ENCODE measurements at places on chromosomes 5 and 9.
A peak's percentile ranks its signal among the peaks of the same experiment; 100 is the strongest.

- no peak overlapping the region for H3K27ac ChIP-seq
- no peaks in the 10 kb centered on the region for H3K4me1 ChIP-seq
- H3K4me3 ChIP-seq, result no peak overlapping the region
Observed at GRCh38 chr9:131046581-131047202, 37.7 kb downstream of the LAMC3 start.

DNA sequence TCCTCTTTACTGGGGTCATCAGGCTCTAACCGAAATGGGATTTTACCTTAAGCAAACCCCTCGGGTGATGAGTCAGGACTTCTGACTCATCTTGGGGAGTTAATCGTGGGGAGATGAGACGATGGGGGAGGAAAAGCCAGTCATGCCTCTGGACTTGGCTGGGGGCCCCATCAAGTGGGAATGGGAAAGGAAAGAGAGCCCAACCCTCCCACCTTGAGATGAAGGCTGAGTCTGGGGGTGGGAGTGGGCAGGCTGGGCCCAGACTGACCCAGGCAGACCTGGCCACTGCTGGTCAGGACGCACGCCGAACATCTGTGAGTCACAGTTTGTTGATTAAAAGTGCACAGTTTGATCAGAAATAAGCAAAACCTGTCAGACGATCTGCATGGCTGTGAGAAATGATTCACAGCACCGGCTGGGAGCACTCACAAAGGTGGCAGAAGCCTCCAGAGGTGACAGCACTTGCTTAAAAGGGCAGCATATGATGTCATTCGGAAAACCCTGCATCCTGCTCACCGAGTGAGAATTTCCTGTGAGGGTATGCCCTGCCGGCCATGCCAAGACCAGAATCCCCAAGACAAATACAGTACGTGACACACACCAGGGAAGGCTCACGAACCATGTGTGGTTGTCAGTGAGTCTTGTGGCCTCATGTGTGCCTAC is 50.0 kb upstream of the SLC25A51 start:
- DNase-seq, result no peak
- peaks cover 22% of the 10 kb centered on the region for H3K36me3 ChIP-seq
- H3K4me1 ChIP-seq, result peaks cover 75% of the 10 kb centered on the region
- no peak overlapping the region for H3K4me3 ChIP-seq

GRCh38 chr9:8917956-8918739 is 1118.6 kb upstream of the DMAC1 start:
- H3K27me3 ChIP-seq, result no peaks in the 10 kb centered on the region
- no peak overlapping the region for H3K27ac ChIP-seq
- DNase-seq, result no peak

- DNase-seq, result peak; percentile 70
- peaks cover 19% of the 10 kb centered on the region for H3K4me1 ChIP-seq
- H3K27me3 ChIP-seq, result peaks cover 98% of the 10 kb centered on the region
- no peak overlapping the region for H3K27ac ChIP-seq
- H3K36me3 ChIP-seq, result no peaks in the 10 kb centered on the region
- H3K4me3 ChIP-seq, result peak overlapping the region; percentile 64
Observed at GRCh38 chr5:140926443-140927227, 536 bp downstream of the PCDHAC1 start.

DNA sequence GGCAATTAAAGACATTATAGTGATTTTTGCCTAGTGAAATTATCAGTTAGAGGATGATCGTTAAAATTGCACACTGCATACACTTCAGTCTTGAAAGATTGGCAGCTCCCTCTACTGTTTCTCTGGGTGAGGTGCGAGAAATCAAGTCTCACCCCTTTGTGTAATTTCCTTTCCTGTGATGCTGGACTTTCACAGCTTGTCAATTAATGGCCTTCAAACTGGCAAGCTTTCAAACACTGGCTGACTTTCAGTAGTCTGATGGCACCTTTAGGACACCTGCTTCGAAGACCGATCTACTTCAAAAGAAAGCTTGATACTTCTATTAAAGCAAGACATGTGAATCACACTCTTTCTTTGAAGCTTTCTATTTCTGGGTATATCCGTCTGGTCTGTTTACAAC is 706.7 kb upstream of the PTPRD start:
- DNase-seq, result no peak
- H3K4me1 ChIP-seq, result no peaks in the 10 kb centered on the region
- H3K36me3 ChIP-seq, result no peaks in the 10 kb centered on the region
- no peak overlapping the region for H3K4me3 ChIP-seq
- H3K27ac ChIP-seq, result no peak overlapping the region

DNA sequence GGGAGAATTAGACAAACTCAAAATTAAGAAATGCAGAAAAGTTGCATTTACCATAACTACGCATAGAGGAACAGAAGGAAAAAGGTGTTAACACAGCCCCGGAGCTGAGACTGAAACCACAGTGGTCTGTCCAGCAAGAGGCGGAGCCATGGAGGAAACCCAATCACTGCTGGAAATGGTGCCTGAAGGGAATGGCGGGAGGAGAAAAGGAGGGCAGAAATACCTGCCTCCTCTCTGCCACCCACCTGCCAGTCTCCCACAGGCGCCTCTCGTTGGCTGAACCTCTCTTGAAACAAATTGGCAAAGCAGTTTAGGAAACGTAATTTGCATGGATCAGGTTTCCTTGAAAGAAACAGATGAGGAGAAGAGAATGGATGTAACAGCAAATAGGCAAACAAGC is 9.7 kb upstream of the PRKACG start:
- no peaks in the 10 kb centered on the region for H3K27me3 ChIP-seq
- no peak overlapping the region for H3K4me3 ChIP-seq
- DNase-seq, result no peak
- peaks cover 5% of the 10 kb centered on the region for H3K4me1 ChIP-seq
- no peaks in the 10 kb centered on the region for H3K36me3 ChIP-seq
- no peak overlapping the region for H3K27ac ChIP-seq

- H3K4me1 ChIP-seq, result no peaks in the 10 kb centered on the region
- DNase-seq, result no peak
- no peak overlapping the region for H3K4me3 ChIP-seq
- H3K36me3 ChIP-seq, result no peaks in the 10 kb centered on the region
- no peak overlapping the region for H3K27ac ChIP-seq
Observed at GRCh38 chr5:173564106-173564505, 52.3 kb downstream of the BOD1 start.

GRCh38 chr5:68343421-68343826 is 127.9 kb downstream of the PIK3R1 start:
- peak overlapping the region; percentile 78 for H3K27ac ChIP-seq
- H3K4me3 ChIP-seq, result no peak overlapping the region
- peak; percentile 18 for DNase-seq
- no peaks in the 10 kb centered on the region for H3K36me3 ChIP-seq
- H3K27me3 ChIP-seq, result no peaks in the 10 kb centered on the region

GRCh38 chr5:32233696-32234447 is 59.8 kb upstream of the GOLPH3 start:
- H3K27ac ChIP-seq, result peak overlapping the region; percentile 21
- DNase-seq, result no peak
- peaks cover 32% of the 10 kb centered on the region for H3K4me1 ChIP-seq
- H3K4me3 ChIP-seq, result no peak overlapping the region
- no peaks in the 10 kb centered on the region for H3K27me3 ChIP-seq

DNA sequence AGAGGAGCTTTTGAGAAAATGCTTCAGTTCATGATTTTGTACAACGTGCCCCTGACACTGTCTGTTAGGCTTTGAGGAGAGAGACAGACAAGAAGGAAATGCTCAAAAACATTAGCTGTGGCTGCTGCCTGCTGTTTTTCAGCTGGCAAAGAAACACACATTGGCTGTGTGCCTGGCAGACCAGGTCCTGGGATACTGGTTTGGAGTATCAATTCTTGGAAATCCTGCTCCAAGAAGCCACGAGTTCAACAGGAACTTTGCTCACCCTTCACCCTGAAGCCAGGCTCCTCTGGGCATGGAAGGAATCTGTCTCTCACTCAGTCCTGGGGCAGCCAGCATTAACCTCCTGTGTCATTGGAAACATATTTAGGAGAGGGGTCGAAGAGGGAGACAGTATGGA is 245.5 kb downstream of the AUH start:
- no peak overlapping the region for H3K4me3 ChIP-seq
- no peaks in the 10 kb centered on the region for H3K36me3 ChIP-seq
- no peaks in the 10 kb centered on the region for H3K27me3 ChIP-seq
- no peak for DNase-seq
- no peak overlapping the region for H3K27ac ChIP-seq

DNA sequence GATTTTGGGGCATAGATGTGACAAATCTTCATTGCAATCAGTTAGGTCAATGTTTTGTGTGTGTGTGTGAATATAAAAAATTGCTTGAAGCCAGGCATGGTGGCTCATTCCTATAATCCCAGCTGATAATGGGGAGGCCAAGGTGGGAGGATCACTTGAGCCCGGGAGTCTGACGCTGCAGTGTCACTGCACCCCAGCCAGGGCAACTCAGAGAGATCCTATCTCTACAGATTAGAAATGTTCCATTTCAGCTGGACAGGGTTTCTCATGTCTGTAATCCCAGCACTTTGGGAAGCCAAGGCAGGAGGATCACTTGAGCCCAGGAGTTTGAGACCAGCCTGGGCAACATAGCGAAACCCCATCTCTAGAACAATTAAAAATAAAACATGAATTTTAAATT is 11.5 kb downstream of the OR2V2 start:
- no peak overlapping the region for H3K4me3 ChIP-seq
- peaks cover 22% of the 10 kb centered on the region for H3K4me1 ChIP-seq
- H3K27me3 ChIP-seq, result peaks cover 28% of the 10 kb centered on the region
- DNase-seq, result no peak
- H3K27ac ChIP-seq, result no peak overlapping the region

DNA sequence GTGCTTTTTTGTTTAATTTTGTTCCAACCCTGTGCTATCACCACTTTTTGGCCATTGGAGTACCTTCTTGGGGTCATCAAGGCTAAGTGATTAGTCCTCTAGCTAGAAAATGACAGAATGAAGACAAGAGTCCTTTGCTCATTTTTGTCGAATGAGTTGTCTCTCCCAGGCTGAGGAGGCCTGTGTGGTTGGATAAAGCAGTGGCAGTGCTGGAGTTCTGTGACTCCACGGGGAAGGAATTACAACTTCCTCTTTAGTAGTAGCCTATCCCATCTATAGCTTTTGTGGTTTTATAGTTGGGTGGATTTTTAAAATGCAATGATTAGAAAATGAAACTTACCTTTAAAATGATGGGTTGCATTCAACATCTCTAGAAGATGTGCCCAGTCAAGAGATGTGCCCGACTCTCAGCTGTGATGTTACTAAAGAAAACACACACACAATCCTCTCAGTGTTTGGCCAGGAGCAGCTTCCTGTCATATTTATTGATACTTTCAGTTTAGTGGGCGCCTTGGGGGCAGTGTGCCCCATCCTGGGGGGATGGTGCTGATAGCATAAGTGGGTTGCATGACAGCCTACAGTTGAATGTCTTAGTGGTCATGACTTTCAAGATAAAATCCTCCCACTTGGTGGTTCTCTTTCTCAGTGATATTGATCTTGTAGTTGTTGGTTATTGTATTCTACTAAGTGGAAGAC is 11.9 kb downstream of the OTULINL start:
- no peaks in the 10 kb centered on the region for H3K36me3 ChIP-seq
- no peak overlapping the region for H3K27ac ChIP-seq
- H3K4me1 ChIP-seq, result no peaks in the 10 kb centered on the region
- peaks cover 3% of the 10 kb centered on the region for H3K27me3 ChIP-seq

GRCh38 chr9:101376111-101376848 is 8.5 kb downstream of the BAAT start:
- H3K36me3 ChIP-seq, result no peaks in the 10 kb centered on the region
- no peaks in the 10 kb centered on the region for H3K27me3 ChIP-seq
- no peak for DNase-seq
- H3K27ac ChIP-seq, result no peak overlapping the region
- H3K4me1 ChIP-seq, result no peaks in the 10 kb centered on the region
- no peak overlapping the region for H3K4me3 ChIP-seq

GRCh38 chr5:14242447-14242846 is 99.3 kb downstream of the TRIO start:
- peaks cover 99% of the 10 kb centered on the region for H3K4me1 ChIP-seq
- no peaks in the 10 kb centered on the region for H3K36me3 ChIP-seq
- no peak for DNase-seq
- H3K27me3 ChIP-seq, result no peaks in the 10 kb centered on the region

DNA sequence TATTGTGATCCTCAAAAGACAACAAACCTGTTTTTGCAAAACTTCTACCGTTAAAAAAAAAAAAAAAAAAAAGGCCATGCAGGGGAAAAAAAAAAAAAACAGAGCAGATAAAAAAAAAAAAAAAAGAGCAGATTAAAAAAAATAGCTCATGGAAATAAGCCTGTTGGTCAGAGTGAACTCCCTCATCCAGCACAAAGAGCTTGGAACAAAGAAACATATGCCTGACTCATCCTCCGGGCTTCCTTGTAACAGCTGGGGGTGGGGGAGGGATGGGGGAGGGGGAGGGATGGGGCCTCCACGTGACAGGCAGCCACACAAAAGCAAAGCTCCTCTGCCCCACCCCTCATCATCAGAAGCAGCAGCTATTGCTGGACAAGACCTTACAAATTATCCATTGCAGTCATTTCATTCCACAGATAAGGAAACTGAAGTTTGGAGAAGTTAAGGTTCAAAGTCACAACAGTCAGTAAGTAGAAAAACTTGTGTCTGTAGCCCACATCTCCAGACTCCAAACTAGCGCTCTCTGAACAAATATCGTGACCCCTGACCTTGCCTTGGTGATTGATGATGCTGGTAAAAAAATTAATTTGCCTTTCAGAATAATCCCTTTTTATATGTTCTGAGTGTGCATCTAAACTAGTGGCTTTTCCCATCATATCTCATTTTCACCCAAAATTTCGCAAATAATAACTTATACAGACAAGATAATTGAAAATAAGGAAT is 38.9 kb downstream of the SLC35D2 start:
- H3K36me3 ChIP-seq, result peaks cover 33% of the 10 kb centered on the region
- H3K4me1 ChIP-seq, result peaks cover 27% of the 10 kb centered on the region
- DNase-seq, result peak; percentile 19
- peak overlapping the region; percentile 68 for H3K27ac ChIP-seq
- no peak overlapping the region for H3K4me3 ChIP-seq

DNA sequence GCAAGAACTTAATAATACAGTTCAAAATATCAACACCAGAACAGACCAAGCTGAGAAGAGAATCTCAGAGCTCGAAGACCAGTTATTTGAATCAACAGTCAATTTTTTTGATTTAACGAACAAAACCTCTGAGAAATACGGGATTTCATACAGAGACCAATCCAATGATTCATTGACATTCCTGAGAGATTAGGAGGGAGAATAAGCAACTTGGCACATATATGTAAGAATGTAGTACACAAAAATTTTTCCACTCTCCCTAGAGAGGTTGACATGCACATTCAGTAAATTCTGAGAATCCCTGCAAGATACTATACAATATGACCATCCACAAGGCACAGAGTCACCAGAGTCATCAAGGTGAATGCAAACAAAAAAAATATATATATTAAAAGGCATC is 1577.3 kb upstream of the C9orf72 start:
- H3K27me3 ChIP-seq, result no peaks in the 10 kb centered on the region
- H3K4me1 ChIP-seq, result no peaks in the 10 kb centered on the region

- H3K4me1 ChIP-seq, result peaks cover 19% of the 10 kb centered on the region
- H3K27me3 ChIP-seq, result no peaks in the 10 kb centered on the region
- H3K36me3 ChIP-seq, result no peaks in the 10 kb centered on the region
- DNase-seq, result no peak
Observed at GRCh38 chr5:126055348-126055729, 367.9 kb upstream of the GRAMD2B start.
